ENCODE measurements at places on chromosomes 7 and 10.

- peak; percentile 25 for DNase-seq
Measured at GRCh38 chr10:124842721-124843120, 41.1 kb downstream of the ABRAXAS2 start.

GRCh38 chr10:5987747-5988146, 10.4 kb upstream of the IL15RA start:
- no peak for DNase-seq

- no peak for DNase-seq
Measured at GRCh38 chr10:13670311-13670710, 83.5 kb downstream of the PRPF18 start.

GRCh38 chr10:1571587-1572237, 165.6 kb downstream of the ADARB2 start:
- no peak for DNase-seq

- DNase-seq, result no peak
Measured at GRCh38 chr10:91711885-91712680, 79.2 kb upstream of the PPP1R3C start.

DNA sequence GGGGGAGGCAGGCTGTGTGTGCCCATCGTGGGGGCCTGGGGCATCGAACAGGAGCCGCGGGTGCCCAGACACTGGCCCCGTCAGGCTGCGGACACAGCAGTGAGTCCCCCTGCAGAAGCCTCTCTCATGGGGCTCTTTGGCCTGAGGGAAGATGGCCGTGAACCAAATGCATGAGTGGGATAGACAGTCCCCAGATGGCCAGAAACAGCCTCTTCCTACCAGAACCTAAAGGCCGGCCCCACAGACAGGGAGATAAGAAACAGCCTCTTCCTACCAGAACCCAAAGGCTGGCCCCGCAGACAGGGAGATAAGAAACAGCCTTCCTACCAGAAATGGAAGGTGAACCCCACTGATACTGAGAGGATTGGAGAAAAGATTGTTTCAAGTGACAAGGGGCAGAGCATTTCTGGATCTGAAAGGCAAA, 16.6 kb downstream of the IDI2 start:
- DNase-seq, result no peak

DNA sequence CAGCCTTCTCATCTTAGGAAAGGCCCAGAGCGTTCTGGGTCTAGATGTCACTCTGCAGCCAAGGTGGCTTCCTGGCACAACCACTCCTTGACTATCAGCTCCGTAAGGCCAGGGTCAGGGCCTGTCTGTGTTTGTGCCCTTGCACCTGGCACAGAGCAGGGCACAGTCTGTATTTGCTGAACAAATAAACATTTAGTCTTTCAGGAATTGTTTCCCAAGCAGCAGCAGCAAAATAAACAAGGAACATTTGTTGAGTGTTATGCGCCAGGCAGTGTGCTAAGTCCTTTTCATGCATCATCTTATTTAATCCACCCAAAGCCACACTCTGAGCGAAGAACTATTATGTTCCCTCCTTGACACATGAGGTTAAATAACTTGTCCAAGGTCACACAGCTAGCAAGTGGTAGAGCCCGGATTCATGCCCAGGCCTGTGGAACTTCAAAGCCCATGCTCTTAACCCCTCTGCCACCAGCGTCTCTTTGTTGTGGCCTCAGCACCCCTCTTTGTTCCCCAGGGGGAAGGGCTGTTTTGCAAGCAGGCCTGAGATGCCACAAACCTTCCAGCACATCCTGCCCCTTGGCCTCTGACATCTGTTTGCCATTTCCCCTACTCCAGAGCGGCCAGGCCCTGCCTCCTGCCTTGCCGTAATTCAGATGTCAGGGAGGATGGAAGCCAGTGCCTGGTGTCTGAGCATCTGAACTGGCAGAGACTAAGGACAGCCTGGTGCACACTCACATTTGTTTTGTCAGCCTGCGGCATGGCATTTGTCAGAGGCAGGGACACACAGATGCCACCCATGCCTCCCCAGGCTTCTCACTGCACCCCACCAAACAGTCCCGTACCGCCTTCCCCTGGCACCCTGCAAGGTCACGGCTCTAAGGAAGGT, 325.8 kb upstream of the ZMIZ1 start:
- peak; percentile 73 for DNase-seq

- DNase-seq, result no peak
Measured at GRCh38 chr7:30018451-30018850, 8.1 kb downstream of the FKBP14 start.

- DNase-seq, result no peak
Measured at GRCh38 chr7:2644562-2645273, 12.9 kb downstream of the TTYH3 start.

DNA sequence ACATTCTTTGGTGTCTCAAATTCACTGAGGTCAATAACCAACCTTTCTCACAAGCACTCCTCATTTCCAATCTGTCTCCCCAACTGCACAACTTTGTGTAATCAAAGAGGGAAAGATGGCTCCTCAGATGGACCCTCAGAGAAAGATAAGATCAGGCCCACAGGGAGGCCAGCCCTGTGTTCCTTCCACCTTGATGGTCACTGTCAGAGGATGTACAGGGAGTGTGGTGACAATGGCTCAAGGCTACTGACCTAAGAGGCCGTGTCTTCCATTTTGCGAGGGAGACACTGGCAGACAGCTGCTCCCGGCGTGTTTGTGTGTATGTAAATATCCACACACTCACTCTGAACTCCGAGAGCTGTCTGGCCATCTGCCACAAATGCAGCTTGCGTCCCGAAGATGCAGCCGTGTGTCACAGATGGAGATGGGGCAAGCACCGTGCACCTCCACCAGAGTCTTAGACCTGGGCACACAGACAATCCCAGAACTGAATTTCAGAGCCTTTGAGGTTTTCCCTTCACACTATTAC, 712.1 kb upstream of the NRP1 start:
- no peak for DNase-seq
